ENCODE measurements at places on chromosomes 11 and 22. TPM values are rescaled to one million over a fixed set of nuclear protein-coding genes. Genes with fewer than 3 reads are reported as not detected.

- DNase-seq: peak; percentile 45
These were observed 666 bp downstream of the PDGFB start for GRCh38 chr22:39244136-39244495.

GRCh38 chr11:74179234-74180052, 8.4 kb downstream of the PPME1 start:
- DNase-seq: peak; percentile 42

GRCh38 chr11:84824624-84825023, 802.5 kb downstream of the DLG2 start:
- no peak for DNase-seq

GRCh38 chr22:37657590-37658132, 862 bp upstream of the PDXP start:
- no peak for DNase-seq

- no peak for DNase-seq
These were observed 23.6 kb upstream of the MUC5B start for GRCh38 chr11:1199241-1199750.

GRCh38 chr22:37416389-37416788, 10.9 kb downstream of the ELFN2 start:
- DNase-seq: no peak

DNA sequence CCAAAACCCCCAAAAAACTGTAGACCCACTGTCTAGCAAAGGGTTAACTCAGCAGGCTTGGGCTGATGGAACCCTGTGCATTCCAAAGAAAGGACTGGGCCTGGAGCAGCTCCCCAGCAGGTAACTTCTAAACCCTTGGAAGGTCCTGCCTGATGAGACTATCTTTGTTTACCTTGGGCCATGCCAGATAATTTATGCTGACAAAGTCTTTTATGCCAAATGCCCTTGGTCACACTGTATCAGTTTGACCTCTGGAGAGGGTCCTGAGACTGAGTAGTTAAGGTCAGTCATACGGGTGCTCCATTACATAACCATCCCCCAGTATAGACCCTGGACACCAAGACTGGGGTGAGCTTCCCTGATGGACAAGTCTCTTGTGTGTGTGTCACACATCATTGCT, 21.9 kb upstream of the DNAL4 start:
- no peak for DNase-seq

DNA sequence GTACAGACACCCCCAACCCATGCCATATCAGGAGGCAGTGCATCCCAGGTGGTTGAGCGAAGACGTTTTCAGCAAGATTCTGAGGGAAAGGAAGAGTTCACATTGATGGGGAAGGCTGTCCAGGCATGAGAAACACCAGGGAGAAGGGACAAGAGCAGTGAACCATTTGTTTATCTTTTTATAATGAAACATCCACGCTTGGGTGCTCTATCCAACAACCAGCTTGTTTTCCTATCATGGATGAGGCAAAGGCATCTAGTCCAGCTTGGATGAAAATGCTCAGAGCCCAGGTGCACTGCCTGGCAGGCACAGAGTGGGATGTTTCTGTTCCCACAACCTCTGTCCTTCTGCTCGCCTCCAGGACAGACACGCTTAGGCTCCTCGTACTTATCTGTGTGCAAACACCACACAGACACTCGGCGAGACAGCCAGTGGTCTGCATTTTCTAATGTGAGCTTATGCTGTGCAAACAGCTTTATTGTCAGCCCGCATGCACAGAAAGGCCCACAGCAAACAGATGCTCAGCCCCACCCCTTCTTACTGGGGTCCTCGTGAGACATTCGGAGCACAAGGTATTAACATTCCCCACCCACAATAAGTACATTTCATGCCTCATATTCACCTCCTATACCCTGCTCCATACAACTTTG, 45.4 kb upstream of the NTM start:
- DNase-seq: no peak

GRCh38 chr11:107549253-107549953, 16.1 kb downstream of the ALKBH8 start:
- peak; percentile 59 for DNase-seq

GRCh38 chr11:34155057-34155756, 49.8 kb downstream of the NAT10 start:
- no peak for DNase-seq

DNA sequence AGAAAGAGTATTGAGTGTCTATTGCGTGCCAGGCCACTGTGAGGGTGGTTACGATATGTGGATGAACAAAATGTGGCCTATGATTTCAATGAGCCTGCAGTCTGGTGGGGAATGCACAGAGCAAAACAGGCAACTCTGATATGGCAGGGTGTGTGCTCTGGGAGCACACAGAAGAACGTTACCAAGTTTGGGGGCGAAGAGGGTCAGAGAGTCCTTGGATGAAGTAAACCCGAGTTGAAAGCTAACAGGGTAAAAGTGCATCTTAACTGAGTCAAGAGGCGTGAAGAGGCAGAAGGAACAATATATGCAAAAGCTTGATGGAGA, 258 bp downstream of the CFAP68 start:
- no peak for DNase-seq

- DNase-seq: no peak
These were observed 164.4 kb downstream of the BRD1 start for GRCh38 chr22:49663311-49663711.

DNA sequence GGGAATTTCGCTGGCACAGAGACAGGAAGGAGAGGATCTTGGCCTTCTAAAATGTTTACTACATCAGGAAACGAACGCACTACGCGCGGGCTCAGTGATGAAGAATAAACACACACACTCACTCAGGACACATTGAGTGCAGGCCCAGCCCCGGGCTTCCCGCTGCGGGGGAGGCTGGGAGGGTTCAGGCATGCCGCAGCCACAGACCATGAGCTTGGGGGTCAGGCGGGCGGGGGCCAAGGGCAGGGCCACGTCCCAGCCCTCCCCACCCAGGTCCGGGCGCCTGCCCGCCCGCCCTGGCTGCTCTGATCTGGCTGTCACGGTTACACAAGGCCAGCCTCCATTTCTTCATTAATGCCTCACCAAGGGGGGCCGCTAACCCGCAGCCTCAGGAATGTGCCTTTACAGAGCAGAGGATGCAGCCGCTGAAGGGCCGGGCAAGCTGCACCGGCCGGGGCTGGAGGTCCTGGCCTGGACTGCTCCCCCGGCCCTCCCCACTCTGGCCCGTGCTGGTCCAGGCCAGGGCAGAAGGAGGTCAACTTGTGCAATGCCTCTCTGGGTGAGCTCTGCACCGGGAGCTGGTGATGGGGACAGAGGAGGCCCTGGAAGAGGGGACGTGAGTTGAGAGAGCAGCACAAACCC, 41.7 kb downstream of the IGF2 start:
- peak; percentile 79 for DNase-seq

DNA sequence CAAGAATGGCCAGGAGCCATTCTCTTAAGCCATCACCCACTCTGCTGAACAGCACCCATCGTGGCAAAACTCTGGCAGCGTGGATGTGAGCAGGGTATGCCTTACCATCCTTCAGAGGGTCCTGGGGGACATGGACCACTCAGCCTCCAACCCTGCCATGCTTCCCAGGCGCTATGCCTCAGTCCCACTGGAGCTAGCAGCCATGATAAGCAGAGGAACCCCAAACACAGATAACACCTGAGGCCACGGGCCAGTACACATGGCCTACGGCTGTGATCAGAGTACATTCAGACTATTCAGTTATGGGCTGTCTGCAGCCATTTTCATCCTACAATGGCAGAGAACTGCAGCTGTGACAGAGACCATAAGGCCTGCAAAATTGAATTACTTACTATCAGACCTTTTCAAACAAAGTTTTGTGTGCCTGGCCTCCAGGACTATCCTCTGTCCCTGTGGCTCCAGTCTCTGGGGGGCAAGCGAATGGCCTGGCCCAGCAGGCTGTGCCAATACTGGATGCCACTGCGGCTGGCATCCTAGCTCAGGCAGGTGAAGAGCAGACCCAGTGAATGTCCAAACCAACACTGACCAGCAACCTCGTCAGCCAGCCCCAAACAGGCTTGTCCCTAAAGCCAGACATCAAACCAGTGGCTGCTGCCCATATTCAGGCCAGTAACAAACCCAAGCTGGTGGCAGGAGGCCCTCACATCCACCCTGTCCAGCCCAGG, 6.9 kb downstream of the ARVCF start:
- no peak for DNase-seq

DNA sequence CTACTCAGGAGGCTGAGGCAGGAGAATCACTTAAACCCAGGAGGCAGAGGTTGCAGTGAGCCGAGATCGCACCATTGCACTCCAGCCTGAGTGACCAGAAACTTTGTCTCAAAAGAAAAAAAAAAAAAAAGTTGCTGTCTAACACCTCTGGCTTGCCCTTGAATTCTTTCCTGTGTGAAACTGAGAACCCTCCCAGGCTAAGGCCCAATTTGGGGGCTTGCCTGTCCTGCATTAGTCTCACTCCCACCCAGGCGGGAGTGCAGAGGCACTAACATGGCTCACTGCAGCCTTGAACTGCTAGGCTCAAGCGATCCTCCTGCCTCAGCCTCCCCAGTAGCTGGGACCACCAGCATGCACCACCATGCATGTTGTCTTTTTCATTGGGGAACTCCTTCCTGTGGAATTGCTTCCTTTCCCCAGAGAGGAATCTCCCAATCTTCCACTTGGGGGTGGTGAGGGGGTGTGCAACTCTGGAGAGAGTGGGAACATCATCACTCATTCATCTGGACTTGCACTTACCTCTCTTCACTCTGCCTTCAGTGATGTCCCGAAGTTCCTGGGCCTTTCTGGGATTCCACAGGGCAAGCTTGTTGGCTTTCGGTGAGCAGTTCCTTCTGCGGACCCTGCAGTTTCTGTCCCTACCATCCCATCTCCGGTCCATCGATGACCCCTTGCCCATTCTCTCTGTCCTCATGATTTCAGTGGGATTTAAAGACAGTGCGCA, 62.1 kb upstream of the CREB3L1 start:
- DNase-seq: no peak

DNA sequence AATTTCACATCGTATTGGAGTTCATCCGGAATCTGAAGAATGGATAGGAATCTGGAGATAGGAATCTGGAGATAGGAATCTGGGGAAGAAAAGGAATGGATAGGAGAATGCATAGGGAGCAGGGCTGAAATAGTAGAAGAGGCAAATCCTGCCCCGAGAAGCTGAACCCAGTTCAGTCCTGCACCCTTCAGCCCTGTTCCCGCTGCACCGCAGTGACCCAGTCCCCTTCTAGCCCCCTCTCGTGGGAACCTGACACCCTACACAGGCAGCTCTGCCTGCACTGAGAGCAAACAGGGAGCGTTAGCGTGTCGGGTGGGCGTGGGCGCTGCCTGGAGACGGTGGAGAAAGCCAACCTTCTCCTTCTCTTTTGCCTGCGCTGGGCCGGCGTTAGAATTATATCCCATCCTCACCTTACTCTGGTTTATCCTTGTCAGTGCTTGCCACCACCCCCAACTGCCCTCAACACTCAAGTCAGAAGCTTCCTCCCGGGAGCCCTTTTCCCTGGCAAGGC, 1.0 kb upstream of the CCKBR start:
- DNase-seq: no peak

SLC43A1 gene
- 9.6 TPM for total RNA-seq

NFRKB gene
- 13.9 TPM for total RNA-seq

DCDC1 gene
- total RNA-seq: not detected

GLYATL1 gene
- not detected for total RNA-seq

MMP3 gene
- not detected for total RNA-seq

TSPO gene
- 310 TPM for total RNA-seq
